Type B pancreatic cell (in vitro differentiated cells): ENCODE measurements at places on chromosomes 6 and 20. TPM values are rescaled to one million over a fixed set of nuclear protein-coding genes. Genes with fewer than 3 reads are reported as not detected.

Gene JARID2
- 35.9 and 43.9 TPM in 2 replicates for total RNA-seq

Gene OPN5
- total RNA-seq, result 4.6 TPM in 1 of 2 replicates, not detected in the other

Gene SIGLEC1
- total RNA-seq, result not detected in 2 replicates

Gene PHACTR3
- total RNA-seq, result 0.55 and 2.1 TPM in 2 replicates

Gene CALHM6
- 0.99 and 1.6 TPM in 2 replicates for total RNA-seq

Gene FOXQ1
- 20.5 and 27.9 TPM in 2 replicates for total RNA-seq

Gene LY6G6C
- total RNA-seq, result 2.5 and 16.2 TPM in 2 replicates

Gene IYD
- total RNA-seq, result 0.24 and 0.69 TPM in 2 replicates

Gene PRDM1
- total RNA-seq, result 15.5 and 35.5 TPM in 2 replicates

Gene TRIM10
- 0.17 TPM in 1 of 2 replicates, not detected in the other for total RNA-seq

Gene B3GAT2
- total RNA-seq, result 0.05 and 1.7 TPM in 2 replicates

Gene AKAP7
- total RNA-seq, result 5.3 and 7.2 TPM in 2 replicates

Gene ZSCAN12
- total RNA-seq, result 9.6 and 12.4 TPM in 2 replicates

Gene SCGN
- total RNA-seq, result 47.1 and 89.1 TPM in 2 replicates

Gene PRDM13
- total RNA-seq, result not detected in 2 replicates

Gene ZDHHC14
- 11.1 and 15.6 TPM in 2 replicates for total RNA-seq

Gene WFDC12
- not detected in 2 replicates for total RNA-seq

Gene SLC52A3
- 1.3 and 2.1 TPM in 2 replicates for total RNA-seq

Gene TUBB1
- 0.46 and 0.52 TPM in 2 replicates for total RNA-seq

Gene MOXD1
- 3.7 and 22.0 TPM in 2 replicates for total RNA-seq

Gene EFCAB8
- 0.07 and 0.97 TPM in 2 replicates for total RNA-seq

Gene MRAP2
- 0.74 and 1.4 TPM in 2 replicates for total RNA-seq

Gene UST
- 8.4 and 9.7 TPM in 2 replicates for total RNA-seq

Gene EYA2
- 8.1 and 8.4 TPM in 2 replicates for total RNA-seq
